ENCODE measurements at places on chromosomes 4 and X.

DNA sequence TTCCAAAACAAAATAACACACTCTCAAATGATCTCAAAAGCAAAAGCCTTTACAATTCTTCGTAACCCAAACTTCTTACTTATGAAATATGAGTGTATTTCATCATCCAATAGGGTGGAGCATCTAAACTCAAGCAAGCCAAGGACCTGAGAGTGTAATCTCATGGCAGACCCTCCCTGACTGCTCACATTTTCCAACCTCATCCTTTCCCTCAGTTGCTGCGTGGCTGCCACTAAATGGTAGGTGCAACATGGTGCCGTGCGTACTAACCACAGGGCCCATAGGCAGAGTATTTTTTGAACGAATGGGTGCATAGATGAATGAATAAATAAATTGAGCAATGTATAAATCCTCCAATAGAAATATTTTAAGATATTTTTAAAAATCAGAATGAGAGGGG lies 45.4 kb downstream of the TTC29 start:
- DNase-seq = no peak

GRCh38 chrX:132533409-132533808 lies 44.6 kb upstream of the MBNL3 start:
- no peak for DNase-seq

- no peak for DNase-seq
Measured at GRCh38 chr4:98006060-98006459, 137.2 kb downstream of the STPG2 start.

- DNase-seq = no peak
Measured at GRCh38 chrX:109775386-109775785, 42.3 kb upstream of the ACSL4 start.

GRCh38 chrX:51798701-51799100 lies 55.5 kb downstream of the GSPT2 start:
- no peak for DNase-seq

DNA sequence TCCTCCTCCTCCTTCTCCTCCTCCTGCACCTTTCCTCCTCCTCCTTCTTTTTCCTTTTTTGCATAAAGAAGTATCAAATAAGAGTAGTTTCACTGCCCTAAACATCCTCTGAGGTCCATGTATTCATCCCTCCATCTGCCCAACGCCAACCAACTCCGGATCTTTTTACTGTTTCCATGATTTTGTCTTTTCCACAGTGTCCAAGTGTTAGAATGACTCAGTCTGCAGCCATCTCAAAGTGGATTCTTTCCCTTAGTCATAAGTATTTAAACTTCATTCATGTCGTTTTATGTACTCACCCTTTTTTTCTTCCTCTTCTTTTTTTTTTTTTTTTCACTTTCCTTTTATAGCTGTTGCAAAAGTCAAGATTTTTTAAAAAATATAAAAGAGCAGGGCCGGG lies 12.9 kb downstream of the CSF2RA start:
- DNase-seq = no peak

DNA sequence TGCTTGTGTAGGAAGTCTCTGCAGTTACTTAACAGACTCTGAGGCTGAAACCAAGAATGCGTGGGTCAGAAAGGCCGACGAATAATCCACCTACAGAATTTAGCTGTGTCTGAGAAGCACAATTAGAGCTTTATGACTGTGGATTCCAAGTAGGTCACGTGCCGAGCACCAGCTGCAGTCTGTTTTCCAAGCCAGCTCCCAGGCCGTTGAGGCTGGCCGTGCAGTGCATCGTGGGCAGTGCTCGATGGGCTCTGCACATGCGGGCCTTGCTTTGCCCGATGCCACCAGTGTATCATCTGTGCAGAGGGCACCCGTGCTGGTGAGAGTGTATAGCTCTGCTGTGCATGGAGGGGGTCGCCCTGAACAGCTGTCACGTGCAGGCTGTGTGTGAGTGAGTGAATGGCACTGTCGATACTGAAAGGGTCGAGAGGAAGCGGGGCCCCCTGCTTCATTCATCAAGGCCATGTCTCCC lies 67.5 kb upstream of the CLDN34 start:
- DNase-seq = no peak

DNA sequence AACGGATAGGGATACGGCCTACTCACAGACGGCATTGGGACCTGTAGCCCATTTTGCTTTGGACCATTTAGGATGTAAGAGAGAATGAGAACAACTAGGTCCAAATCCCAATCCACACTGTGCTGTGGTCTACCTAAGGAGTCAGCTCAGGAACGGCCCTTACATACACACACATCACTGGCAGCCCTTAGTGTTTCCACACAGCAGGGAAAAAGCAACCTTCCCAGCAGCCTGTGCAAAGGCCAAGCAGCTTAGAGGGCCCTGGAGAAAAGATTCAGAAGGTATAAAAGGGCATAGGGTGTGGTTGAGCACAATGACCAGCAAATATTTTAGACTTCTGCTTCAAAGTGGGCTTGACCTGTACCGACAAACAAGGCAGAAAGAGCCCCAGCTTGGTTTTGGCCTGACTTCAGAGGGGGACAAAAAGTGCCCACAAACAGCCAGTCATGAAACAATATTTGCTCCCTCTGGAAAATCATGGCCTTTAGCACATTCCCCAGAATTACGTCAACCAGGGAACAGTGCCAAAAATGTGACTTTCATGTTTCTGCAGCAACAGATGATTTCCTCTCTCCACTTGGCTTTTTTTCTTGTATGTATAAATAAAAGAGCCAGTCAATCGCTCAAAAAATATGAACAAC lies 359.5 kb upstream of the FGF16 start:
- no peak for DNase-seq

DNA sequence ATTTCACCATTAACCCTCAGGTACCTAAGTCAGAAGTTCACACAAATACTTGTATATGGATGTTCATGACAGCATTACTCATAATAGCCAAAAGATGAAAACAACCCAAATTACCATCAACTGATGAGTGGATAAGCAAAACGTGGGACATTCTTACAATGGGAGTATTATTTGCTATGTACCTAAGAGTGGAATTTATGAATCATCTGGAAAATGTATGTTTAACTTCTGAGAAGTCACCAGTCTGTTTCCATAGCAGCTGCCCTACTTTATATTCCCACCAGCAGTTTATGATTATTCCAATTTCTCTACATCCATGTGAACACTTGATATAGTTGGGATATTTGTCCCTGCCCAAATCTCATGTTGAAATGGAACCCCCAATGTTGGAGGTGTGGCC lies 1478.9 kb downstream of the PCDH19 start:
- no peak for DNase-seq

- no peak for DNase-seq
Measured at GRCh38 chrX:108177351-108178142, 86.0 kb downstream of the ATG4A start.

DNA sequence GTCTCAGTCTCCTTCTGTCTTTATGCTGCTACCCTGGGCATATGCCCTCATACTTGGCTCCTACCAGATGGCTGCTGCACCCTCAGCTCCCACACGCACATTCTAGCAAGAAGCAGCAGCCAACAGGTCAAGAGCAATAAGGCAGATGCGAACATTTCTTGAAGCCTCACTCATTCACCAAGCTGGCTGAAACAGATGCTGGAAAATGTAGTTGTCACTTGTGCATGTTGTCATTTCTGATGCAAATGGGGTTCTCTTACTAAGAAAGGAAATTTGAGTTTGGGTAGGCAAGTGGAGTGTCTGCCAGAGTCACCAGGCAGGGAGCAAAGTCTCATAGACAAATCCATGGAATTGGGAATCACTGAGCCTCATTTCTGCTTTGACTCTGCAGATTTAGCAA lies 57.4 kb upstream of the SORBS2 start:
- no peak for DNase-seq

- no peak for DNase-seq
Measured at GRCh38 chrX:29652484-29652883, 562.9 kb upstream of the MAGEB2 start.

- no peak for DNase-seq
Measured at GRCh38 chr4:5710065-5710960, 688 bp upstream of the EVC start.

DNA sequence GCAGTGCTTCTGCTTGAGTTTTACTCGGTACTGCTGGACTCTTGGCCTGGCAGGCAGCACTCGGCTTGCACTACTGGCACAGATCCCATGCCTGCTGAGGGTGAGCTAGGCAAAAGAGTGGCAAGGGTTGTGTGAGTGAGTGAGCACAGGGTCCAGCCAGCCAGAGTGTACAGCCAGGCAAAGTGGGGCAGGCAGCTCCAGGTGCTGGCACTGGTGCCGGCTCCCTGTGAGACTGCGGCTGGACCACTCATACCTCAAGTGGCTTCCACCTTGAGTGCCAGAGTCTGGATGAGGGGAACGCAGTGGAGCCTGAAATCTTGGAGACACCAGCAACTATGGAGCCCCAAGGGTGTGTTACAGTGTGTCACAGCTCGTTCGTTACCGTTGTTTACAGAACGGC lies 1451.9 kb upstream of the AGA start:
- DNase-seq = no peak

GRCh38 chr4:99574530-99575324 lies at the start of gene MTTP:
TSS of gene MTTP (plus strand) at chr4:99574824. CDS start at chr4:99574910, 86 bp downstream.
- no peak for DNase-seq

GRCh38 chr4:21656832-21657231 lies 291.7 kb downstream of the KCNIP4 start:
- DNase-seq = no peak

DNA sequence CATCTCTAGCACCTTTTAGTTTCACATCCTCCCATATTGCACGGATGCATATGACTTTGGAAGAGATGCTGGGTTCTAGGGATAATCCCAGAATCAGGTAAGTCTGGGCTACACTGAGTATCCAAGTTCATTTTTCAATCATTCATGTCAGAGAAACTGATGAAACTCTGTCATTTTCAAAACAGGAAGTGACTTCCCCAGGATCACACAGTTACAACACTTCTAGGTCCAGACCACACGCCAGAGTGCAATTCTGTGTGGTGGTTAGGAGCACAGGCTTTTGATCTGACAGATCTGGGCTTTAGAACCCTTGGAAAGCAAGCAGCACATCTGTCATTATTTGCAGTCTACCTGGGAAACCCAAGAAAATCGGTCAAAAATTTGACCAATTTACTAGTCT lies 52.1 kb upstream of the CDKN2AIP start:
- DNase-seq = no peak

DNA sequence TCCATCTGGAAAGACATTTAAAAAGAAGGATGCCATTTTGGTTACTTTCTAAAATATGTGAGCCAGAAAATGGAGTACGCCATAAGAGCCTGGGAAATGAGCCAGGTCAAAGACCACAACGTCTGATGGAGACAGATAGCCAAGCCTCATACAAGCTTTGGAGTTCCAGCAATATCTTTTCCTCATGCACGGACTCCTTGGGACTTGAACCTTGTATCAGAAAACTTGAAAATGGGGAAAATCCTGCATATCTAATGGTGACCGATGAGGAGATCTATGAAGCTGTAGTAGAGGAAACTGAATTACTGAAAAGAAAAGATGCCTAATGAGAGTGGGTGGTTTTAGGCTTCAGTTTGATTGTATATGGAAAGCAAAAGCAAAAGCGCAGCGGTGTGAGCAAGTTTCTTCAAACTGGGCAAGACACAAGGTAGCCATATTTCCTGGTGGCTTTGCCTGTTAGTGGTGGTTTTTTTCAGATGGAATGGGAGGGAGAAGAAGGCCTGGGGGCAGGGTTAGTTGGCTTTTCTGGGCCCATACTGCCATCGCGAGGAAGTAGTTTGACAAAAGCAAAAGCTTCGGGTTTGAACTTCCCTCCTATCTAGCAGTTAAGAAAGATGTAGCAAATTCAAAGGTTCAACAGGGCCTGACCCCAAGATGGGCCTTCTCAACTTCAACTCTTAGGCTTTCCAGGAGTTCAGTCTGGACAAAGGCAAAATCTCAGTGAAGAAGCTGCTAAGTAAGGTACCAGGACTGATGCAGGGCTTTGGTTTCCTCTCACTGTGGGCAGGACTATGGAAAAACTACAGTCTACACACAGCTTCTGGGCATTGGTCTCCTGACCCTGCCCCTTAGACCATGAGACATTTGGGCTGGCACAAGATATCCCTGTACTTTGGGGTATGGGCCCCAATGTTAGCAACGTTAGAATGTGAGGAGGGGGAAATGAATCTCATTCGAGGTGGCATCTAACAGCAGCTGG lies 210.0 kb upstream of the STK26 start:
- DNase-seq = peak; percentile 41

DNA sequence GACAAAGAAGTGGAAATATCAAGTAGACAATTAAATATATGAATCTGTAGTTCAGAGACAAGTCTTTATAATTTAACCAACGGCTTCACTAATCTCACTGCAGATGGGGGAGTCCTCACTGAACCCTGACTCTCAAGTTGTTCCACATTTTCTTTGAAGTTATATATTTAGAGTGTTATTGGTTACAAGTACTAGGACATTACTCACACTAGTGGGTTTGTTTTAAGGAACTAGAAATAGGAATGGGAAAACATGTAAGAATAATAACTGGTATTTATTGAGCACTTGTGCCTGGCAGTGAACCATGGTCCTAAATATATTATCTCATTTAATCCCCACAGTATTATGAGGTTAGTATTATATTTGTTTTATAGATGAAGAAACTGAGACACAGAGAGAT lies 22.0 kb downstream of the MND1 start:
- DNase-seq = no peak

DNA sequence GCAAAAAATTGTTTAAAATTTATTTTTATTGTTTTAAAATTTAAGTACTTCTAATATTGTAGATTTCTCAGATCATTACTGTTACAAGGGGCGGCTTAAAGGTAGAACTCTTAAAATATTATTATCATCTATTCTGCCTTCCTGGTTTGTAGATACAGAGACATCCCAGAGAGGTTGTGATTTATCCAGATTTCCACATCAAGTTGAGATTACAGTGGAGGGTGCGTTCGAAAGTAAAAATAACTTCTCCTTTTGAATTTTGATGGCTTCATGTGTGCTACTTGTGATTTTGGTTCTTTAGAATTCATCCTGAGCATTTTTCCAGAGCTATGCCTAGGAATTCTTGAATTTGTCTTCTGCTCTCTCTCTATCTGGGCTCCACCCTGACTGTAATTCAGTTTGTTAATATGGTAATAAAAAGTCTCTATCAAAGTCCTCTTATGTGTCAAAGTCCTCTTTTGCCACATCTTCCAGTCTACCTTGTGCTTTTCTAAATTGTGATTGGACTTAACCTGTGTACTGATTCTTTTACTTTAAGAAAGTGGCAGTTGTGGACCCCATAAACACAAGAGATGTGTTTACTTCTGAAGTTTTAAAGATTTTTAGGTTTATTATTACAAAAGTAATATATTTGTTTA lies 37.2 kb downstream of the CLCN3 start:
- DNase-seq = no peak

DNA sequence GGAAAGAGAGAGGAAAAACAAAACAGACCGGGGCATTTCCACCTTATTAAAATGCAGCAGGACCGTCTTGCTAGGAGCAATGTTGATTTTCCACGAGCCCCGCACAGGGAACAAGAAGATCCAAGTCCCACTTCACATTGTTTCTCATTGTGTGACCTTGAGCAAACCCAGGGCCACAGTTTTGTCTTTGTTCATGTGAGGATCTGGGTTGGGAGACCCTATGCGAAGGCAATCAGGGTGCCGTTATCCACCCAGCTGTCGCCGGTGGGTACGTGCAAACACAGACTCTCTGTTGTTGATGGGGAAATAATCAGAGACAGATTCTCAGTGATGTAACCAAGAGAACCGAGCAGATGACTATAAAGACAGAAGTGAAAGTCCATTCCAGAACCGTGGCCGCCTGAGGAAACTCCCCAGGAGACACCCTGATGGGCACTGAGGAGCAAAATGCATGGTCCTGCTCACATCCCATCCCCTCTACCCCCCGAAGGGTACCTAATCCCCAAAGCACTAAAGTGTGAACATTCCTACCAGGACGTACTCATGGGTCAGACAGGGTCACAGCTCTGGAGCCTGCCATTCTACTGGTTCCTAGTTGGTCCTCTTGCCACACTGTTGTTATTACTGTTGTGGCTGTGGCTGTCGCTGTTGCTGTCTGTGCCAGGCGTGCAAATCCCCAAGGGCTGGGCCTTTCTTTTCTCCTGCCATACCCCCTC lies 102.7 kb upstream of the RBPJ start:
- DNase-seq = no peak
